CD4-positive, alpha-beta T cell treated with Interleukin-6 for 4 hours (primary cell): ENCODE measurements at places on chromosomes 7 and 10.

GRCh38 chr7:37344886-37345579 is 103.6 kb downstream of the ELMO1 start:
- DNase-seq = peak; percentile 40

DNA sequence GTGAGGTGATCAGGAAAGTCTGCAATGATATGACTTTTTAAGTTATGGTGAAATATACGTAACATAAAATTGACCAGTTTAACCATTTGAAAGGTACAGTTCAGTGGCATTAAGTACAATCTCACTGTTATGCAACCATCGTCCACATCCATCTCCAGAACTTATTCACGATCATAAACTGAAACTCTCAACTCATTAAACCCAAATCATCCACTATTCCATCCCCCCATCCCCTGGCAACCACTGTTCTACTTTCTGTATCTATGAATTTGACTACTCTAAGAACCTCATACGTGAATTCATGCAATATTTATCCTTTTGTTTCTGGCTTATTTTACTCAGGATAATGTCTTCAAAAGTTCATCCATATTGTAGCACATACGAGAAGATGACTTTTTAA is 48.4 kb downstream of the TFAM start:
- no peak for DNase-seq

DNA sequence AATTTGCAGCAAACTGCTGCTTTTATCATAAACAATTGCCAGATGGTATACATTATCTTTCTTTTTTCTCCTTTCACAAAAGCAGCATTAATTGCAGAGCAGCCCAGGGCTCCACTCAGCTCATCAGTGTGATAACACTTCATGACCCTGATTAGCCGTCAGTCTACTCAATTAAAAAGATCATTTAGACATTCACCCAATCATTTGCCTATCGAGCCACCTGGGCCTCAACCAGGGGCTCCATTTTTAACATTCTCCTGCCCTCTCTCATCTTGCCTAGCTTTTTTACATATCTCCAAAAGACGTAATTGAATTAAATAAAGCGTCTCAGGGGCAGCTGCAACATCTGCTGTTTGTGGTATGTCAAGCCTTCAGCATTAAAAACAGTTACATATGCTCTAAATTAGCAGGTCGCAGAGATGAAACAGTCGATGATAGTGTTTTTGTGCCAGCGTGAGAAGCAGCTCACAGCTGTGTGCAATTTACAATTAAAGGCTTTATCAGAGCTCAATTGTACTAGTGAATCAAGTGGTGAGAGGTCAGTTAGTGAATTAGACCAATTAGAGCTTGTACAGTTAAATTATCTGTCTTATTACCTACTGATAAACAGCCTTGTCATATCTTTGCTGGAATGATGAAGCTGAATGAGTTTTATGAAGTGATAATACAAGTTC is 522.5 kb downstream of the ETV1 start:
- no peak for DNase-seq

DNA sequence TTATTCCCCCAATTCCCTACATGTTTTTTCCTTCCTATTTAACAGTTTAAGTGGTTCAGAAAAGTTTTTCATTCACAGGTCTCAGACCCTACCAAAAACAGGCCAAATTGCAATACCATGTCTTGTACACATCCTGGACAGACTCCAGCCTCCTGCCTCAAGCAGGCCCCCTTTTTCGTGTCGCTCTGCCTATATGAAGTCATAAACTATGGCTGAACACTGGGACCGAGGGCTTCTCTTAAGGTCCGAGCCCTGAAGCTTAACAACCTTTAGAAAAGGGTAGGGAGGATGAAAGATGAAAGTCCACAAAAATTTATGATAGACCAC is 1.4 kb downstream of the FBXW4 start:
- DNase-seq = no peak

GRCh38 chr7:130154501-130155317 is 50.5 kb downstream of the TMEM209 start:
- DNase-seq = no peak

- DNase-seq = no peak
Measured at GRCh38 chr10:122830965-122831353, 14.7 kb downstream of the CUZD1 start.
